Stimulated activated CD4-positive, alpha-beta T cell treated with anti-CD3 and anti-CD28 coated beads, Interleukin-1b, Interleukin-23, amount 100 ng/mL, for 1 hour (primary cell): ENCODE measurements at places on chromosomes 3 and 15.

GRCh38 chr3:67037615-67038014 lies 39.5 kb downstream of the KBTBD8 start:
- DNase-seq: no peak

DNA sequence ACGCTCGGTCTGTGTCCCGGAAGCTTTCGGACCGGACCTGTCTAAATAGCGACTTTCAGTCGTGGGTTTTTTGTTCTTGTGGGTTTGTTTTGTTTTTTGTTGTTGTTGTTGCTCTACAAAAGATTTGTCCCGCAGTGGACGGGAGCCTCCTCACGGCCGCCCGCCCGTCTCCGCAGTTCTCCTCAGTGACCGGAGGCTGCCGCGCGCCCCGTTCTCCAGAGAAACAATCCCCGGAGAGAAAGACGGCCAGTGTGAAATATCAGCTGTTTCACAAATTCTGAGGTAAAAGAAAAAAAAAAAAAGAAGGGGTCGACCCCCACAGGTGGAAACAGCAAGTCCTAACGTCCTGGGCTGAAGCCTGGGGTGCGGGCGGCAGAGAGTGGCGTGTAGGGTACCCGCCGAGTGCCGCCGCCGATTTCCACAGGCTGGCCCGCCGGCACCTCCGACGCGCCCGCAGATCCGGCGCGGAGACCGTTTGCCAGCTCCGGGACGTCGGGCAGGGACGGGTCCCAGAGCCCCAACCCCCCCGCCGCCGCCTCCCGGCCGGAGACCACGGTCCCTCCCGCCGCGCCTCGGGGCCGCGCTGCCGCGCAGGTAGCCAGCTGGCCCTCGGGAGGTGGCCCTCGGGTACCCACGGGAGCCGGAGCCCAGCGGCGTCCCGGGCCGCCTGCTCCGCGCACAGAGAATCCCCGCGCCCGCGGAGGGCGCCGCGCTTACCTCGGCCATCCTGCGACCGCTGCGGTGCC lies 478 bp downstream of the BNC1 start:
- no peak for DNase-seq

GRCh38 chr3:15290736-15291135 lies 41.6 kb downstream of the SH3BP5 start:
- DNase-seq: no peak

GRCh38 chr3:172082269-172082668 lies 42.9 kb downstream of the FNDC3B start:
- no peak for DNase-seq

DNA sequence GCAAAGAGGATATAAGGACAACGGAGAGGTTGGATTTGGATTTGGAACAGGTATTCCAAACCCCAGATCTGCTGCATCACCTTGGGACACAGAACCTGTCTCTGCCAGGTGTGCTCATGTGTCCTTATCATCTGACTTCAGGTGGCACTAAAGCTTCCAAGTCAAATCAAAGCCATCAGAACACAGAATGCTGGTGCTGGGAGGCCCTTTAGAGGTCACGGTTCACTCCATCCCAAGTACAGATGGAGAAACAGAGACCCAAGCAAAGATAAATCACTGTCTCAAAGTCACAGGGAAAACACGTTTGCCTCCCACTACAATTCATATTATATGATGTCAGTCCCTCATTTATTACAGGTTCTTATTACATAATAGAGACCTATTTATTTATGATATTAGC lies 72.8 kb downstream of the HES1 start:
- DNase-seq: no peak

DNA sequence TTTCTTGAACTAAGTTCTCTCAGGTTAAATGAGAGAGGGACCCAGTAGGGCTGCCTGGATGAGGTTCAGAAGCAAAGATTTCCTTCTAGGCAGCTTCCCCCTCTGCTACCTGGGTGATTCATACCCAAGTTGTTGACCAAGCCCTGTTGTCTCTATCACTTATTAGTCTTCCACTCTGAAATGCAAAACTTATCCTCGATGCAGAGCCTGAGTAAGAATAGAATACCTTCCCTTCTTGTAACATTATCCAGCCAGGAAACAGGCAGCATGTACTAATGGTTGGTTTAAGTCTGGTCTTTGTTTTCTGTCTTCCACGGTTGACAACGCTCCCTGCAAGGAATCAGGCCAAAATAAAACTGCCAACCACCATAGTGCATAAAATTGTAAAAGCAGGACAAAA lies 377.3 kb downstream of the MECOM start:
- no peak for DNase-seq

DNA sequence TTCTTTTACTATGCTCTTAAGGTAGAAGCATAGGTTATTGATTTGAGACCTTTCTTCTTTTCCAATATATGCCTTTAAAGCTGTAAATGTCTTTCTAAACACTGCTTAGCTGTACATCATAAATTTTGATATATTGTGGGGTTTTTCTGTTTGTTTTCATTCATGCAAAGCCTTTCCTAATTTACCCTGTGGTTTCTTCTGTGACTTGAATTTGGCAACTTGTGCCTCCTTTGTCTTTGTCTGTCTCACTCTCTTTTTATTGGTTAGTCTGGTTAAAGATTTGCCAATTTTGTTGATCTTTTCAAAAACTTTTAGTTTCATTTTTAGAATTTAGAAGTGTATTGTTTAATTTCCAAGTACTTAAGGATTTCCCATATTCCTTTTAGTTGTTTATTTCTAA lies 343.1 kb downstream of the OXSM start:
- DNase-seq: no peak

GRCh38 chr15:44163370-44163769 lies 31.7 kb downstream of the FRMD5 start:
- DNase-seq: no peak

- DNase-seq: no peak
Measured at GRCh38 chr3:34377961-34378360, 579.5 kb downstream of the PDCD6IP start.

DNA sequence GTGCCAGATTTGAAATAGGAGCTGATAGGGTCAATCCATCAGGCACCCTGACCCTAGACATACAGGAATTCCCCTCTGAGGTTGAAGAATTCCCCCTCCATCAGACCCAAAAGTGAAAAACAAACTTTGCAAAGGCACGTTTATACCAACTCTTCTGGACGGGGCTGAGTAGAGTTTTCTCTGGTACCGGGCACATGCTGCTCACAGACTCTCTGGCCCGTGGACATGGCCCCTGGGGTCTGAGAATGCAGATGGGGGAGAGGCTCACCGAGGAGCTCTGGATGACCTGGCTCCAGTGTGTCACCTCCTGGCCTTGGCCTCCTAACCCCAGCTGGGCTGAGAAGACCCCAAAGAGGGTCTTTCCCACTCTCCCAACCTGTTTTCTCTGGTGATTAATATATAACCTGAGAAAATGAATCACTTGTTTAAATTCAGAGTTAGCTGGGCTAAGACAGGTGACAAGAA lies 11.2 kb upstream of the LIPC start:
- DNase-seq: no peak

GRCh38 chr3:124848300-124848699 lies 38.9 kb downstream of the ITGB5 start:
- DNase-seq: no peak

GRCh38 chr15:48062148-48062872 lies 58.5 kb upstream of the SLC24A5 start:
- no peak for DNase-seq

- DNase-seq: no peak
Measured at GRCh38 chr3:174532776-174533175, 326.4 kb upstream of the NAALADL2 start.

DNA sequence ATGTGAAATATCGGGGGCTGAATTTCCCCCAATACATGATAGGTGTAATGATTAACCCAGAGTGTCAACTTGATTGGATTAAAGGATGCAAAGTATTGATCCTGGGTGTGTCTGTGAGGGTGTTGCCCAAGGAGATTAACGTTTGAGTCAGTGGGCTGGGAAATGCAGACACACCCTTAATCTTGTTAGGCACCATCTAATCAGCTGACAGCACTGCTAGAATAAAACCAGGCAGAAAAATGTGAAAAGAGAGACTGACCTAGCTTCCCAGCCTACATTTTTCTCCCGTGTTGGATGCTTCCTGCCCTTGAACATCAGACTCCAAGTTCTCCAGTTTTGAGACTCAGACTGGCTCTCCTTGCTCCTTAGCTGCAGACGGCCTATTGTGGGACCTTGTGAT lies 247.8 kb downstream of the OTOL1 start:
- DNase-seq: no peak

GRCh38 chr15:75167588-75168350 lies 33.9 kb upstream of the C15orf39 start:
- no peak for DNase-seq

GRCh38 chr15:61742591-61742990 lies 317.7 kb downstream of the VPS13C start:
- no peak for DNase-seq

DNA sequence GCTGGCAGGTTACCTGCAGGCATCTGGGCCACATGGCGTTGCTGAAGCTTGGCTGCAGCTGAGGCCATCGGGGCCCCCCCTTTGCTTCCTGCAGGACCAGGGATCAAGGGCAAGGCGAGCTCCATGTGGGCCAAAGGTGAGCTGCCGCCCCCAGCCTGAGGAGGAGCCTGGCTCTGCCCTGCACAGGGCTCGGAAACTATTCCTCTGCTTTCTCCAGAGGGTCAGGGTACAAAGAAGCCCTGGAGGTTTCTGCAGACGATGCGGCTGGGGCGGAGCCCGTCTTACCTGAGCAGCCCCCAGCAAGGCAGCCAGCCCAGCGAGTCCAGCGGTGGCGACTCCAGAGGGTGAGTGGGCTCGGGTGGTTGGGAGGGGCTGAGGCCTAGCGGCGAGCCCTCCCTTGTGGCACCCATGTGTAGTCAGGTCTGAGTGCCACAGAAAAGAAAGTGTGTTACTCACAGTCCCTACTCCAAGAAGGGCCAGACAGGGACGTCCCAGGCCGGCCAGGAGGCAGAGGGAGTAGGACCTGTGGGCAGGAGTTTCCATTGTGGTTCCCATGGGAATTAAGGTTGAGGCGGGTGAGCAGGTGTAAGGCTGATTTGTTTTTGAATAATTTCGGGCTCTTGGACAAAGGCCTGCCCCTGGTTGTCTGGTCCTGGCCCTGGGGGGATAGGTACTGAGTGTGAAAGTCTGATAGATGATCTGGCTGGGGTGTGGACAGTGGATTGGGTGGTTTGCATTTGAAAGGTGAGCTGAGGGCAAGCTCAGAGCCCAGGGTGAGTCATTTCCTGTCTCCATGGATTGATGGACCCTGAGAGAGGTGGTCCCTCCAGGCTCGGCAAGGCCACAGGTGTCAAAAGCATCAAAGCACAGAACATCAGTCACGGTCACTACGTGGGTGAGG lies 25.4 kb downstream of the CFAP100 start:
- no peak for DNase-seq

DNA sequence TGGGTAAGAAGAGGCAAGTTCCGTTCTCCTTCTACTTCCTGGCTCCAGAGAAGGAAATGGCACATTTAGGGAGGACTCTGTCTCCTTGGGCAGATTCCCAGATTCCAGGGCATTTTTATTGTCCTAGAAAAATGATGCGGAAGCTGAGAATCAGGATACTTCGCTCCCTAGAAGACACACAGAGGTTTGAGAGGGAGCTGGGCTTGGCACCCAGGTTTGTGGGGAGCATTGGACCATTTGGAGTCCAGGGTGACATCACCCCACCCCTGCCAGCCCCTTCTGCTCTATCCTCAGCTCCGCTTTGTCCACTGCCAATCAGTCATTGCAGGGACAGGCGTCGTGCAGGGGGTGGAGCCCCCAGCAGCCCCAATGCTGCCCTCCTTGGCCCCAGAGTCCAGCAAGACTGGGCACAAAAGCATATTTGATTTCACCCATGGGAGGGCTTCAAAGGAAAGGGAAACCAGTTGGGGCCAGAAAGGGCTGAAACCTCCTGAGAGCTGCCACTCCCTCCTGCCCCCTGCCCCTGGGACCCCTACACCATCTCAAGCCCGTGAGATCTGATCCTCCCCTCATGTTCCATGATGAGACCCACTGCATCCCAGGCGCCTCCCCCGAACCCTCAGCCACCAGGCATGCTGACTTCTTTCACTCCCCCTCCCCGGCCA lies 129.8 kb upstream of the MEF2A start:
- DNase-seq: no peak

GRCh38 chr3:104810896-104811295 lies 555.8 kb upstream of the ALCAM start:
- DNase-seq: no peak

- no peak for DNase-seq
Measured at GRCh38 chr15:32879980-32880379, 162.2 kb downstream of the GREM1 start.

- no peak for DNase-seq
Measured at GRCh38 chr3:179299316-179299715, 23.5 kb upstream of the ZNF639 start.

- DNase-seq: no peak
Measured at GRCh38 chr3:4716706-4717362, 223.7 kb downstream of the ITPR1 start.

GRCh38 chr3:6994081-6994668 lies 133.3 kb downstream of the GRM7 start:
- DNase-seq: no peak

- no peak for DNase-seq
Measured at GRCh38 chr3:194083637-194084224, 52.2 kb upstream of the HES1 start.

DNA sequence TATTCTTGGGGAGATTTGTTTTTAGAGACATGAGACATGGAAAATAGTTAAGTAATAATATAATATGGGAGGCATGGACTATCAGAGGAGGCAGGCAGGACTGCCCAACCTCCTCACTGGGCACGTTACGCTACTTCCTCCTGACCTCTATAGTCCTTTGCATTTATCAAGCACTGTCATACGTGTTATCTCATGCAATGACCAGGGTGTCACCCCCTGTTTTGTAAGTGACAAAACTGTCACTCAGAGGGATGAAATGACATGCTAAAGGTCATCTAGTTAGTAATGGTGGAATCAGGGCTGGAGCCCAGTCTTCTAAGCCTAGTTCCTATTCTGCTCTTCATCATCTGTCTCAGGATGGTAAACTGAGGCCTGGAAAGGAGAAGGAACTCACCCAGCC lies 66.7 kb downstream of the ST6GAL1 start:
- DNase-seq: no peak

DNA sequence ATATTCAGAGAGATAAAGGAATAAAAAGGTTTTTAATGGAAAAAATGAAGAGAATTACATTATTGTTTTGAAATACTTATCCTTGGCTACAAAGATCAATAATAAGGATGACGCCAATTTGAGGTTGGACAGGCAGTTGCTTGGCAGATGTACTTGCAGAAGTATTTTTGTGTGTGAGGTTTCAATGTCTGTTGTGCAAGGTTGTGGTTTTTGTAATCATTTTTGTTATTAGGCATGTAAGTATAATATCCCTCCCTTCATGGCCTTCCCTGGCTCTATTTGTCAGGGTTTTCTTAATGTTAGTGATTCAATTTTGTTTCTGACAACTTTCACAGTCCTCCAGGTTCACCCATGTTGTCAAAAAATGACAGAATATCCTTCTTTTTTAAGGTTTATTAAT lies 105.9 kb downstream of the OTOL1 start:
- DNase-seq: no peak

DNA sequence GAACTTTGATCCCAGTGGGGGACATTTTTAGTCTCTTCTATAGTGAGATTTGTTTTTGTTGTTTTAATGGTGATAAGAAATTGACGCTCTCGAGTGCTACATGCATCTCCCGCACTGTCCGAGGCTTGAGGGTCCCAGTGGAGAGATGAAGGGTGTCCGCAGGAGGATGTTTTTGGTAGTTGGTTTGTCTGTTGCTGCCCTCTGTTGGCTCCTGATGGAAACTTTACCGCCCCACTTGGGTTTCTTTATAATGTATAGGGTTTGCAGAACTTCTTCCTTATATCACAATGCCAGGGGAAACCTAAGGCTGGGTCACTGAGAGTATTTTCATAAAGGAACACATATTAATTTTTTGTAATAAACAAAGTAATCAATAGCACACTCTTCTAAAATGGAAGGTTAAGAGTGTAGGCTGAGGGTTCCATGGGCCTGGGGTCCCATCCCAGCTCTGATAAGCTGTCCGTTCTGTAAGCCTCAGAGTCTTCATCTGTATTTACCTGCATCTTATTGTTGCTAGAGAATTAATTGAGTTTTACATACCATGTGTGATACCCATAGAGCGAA lies 185.3 kb upstream of the FEZF2 start:
- no peak for DNase-seq
